ENCODE measurements at places on chromosomes 5 and 9.

- no peak for DNase-seq
Observed at GRCh38 chr5:100424017-100424416, 111.2 kb upstream of the FAM174A start.

DNA sequence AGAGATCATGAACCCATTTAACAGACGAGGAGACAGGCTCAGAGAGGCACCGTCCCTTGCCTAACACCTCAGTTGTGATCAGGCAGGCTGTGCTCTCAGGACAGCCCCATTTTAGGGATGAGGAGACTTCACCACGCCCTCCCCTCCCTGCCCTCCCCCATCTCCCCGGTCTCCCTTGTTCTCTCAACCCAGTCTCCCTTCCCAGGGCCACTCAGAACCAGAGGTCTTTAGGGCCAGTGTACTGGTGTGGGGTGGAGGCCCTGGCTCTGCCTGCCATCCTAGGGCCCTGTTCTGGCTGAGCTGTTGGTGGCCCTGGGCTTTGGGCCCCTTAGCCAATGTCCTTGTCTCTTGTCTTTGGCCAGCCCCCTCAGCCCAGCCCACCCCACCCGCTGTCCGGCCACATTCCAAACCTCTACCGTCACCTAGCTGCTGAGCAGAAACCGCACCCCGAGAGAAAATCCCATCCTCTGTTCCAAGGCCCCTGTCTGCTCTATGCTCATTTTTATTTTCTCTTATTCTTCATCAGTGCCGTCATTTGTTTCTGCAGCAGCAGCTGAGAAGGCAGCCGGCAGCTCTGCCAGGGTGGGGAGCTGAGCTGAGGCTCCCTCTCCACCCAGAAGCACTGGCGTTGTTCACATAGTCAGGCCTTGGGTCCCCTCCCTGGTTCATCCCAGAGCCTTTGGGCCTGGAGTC lies 33.9 kb downstream of the OLFML2A start:
- peak; percentile 94 for DNase-seq

- DNase-seq: peak; percentile 40
Observed at GRCh38 chr5:59732806-59733205, 160.7 kb downstream of the PDE4D start.

DNA sequence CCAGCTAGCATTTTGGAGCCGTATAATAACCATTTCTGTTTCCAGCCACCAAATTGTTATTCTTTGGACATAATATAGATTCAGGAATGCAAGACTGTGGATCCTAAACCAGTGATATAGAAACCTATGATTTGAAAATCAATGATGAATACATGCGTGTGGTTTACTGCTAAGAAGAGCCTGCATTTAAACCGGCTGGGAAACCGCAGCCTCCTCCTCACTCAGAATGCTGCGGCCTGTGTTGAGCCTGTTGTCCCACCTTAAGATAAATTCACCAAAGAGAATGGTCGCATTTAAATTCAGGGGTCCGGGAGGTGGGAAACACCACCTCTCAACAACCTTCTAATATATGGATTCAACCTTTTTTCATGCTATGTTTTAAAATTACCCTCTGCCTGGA lies 148.0 kb downstream of the MEF2C start:
- no peak for DNase-seq

DNA sequence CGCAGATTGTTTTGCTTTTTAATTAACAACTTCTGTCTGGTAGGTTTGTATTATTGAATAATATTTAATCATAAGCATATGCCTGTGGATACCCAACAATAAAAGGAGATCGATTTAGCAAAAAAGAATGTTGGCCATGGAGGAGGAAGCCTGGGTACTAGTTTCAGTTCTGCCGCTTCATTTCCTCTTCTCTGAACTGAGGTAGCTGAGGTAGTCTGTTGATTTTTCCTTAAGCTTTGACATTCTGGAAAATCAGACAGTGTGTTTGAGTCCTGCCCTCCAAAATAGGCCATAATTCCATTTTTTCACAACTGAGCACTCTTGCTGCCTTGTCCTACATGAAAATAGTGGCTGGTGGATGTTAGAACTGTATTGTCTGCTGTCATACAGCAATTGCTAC lies 6.0 kb upstream of the GPR21 start:
- DNase-seq: no peak

GRCh38 chr5:18141222-18141621 lies 507.0 kb downstream of the TAF11L14 start:
- no peak for DNase-seq

DNA sequence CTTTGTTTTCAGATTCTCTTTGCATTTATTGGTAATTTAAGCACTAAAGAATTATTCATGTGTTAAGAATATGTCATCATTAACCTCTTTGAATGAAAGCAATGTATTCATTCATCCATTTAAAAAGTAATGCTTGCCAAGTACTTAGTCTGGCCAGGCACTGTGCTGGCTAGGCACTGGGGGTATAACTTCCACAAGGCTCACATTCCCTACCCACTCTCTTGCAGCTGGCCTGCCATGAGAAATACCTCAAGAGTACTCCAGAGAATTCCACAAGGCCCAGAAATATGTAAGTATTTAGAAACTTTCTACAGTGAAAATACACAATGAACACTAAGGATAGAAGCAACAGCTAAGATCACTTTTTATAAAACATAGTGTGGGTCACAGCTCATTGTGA lies 25.4 kb downstream of the ZNF300 start:
- DNase-seq: no peak

DNA sequence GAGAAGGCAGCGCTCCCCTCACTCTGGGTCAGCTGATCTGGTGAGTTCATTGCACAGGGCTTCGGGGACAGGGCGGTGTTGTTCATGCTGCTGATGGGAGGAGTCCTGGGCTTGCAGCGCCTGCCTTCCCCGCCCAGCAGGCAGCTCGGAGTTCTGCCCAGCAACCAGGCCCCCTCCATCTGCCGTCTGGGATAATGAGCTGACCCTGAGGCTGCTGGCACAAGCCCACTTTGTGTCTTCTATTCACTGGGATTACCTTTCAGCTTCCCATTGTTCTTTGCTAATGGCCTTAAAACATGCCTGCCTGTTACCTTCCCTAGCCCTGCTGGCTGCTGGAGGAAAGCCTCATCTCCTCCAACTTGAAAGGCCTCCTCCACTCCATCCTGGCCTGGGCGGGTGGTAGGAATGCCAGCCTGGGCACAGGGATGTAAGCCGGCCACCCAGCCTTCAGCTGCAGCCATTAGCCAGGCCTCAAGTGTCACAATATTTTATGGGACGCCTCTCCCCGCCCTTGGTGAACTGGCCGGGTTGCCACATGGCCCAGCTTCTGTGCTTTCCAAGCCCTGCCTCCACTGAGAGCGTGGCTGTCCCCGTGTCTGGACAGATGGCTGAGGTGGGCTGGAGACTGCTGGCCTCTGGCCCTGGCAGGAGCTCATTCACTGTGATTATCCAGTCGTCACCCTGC lies 70.4 kb downstream of the GADD45G start:
- no peak for DNase-seq

DNA sequence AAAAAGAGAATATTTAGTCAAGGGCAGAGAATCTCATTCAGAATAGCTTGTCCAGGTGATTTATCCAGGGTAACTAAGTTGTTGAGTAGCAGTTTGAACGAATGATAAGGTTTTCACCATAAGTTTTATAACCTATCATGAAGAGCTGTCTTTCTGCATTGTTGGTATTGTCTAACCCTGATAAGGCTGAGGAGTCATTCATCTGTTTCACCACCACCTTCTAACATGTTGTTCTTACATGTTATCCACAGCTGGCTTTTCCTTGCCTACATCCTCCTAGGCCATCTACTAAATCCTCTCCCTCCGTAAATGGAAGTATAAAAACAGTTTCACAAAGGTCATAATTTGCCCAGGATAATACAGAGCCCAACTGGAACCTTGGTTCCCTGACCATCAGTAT lies 24.1 kb downstream of the ZNF462 start:
- no peak for DNase-seq

- DNase-seq: peak; percentile 65
Observed at GRCh38 chr9:17315341-17315740, 180.5 kb downstream of the CNTLN start.

- no peak for DNase-seq
Observed at GRCh38 chr5:21823588-21823987, 1029.6 kb downstream of the CDH12 start.

GRCh38 chr5:123512611-123513461 lies 859 bp downstream of the CSNK1G3 start:
- DNase-seq: peak; percentile 25

Data from fibroblast of skin of scalp (primary cell).